Liver (tissue), 10 donors: ENCODE measurements at places on chromosomes 6 and 20. TPM values are rescaled to one million over a fixed set of nuclear protein-coding genes. Genes with fewer than 3 reads are reported as not detected.

- no peak for DNase-seq
Measured at GRCh38 chr6:95518630-95519227, 58.6 kb upstream of the MANEA start.

DNA sequence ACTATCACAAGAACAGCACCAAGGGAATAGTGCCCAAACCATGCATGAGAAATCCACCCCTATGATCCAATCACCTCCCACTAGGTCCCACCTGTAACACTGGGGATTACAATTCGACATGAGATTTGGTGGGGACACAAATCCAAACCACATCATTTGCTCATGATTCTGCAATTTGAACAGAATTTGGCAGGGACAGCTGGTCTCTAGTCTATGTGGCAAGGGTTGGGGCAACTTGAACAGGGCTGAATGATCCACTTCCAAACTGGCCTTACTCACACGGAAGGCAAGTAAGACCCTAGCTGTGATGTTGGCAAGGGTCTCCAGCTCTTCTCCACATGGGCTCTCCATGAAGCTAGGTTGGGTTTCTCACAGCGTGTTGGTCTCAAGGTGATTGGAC lies 10.1 kb upstream of the FKBP5 start:
- no peak for DNase-seq

GRCh38 chr6:37558168-37558567 lies 58.5 kb upstream of the CCDC167 start:
- no peak for DNase-seq

- DNase-seq: no peak
Measured at GRCh38 chr20:32355417-32355841, 2.7 kb upstream of the ASXL1 start.

- DNase-seq: no peak
Measured at GRCh38 chr6:80331522-80331921, 225.1 kb downstream of the BCKDHB start.

DNA sequence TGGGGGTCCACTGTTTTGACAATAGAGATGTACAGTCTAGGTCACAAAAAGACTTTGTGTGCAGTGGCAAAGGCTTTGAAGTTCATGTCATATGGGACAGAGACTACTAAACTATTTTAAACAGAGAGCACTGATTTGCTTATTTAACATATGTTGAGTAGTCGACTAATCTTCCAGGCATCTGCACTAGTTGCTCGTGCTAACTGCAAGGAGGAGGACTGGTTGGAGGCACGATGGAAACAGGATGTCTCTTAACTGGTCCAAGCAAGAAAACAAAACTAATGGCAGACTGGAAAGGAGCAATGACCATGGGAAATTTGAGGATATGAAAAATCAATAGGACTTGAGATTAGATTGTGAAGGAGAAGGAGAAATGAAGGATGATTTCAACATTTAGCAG lies 28.5 kb upstream of the ERVFRD-1 start:
- no peak for DNase-seq

- DNase-seq: no peak
Measured at GRCh38 chr6:51901766-51902764, 185.3 kb downstream of the PKHD1 start.

- DNase-seq: no peak
Measured at GRCh38 chr20:31764641-31765305, 25.7 kb downstream of the TPX2 start.

GRCh38 chr6:57324538-57324937 lies 7.1 kb downstream of the PRIM2 start:
- no peak for DNase-seq

GRCh38 chr6:157282284-157282683 lies 41.0 kb downstream of the TMEM242 start:
- no peak for DNase-seq

OR2B6 gene
- not detected for polyA plus RNA-seq

GRCh38 chr6:136012198-136012887 lies 160.8 kb downstream of the PDE7B start:
- no peak for DNase-seq

DNA sequence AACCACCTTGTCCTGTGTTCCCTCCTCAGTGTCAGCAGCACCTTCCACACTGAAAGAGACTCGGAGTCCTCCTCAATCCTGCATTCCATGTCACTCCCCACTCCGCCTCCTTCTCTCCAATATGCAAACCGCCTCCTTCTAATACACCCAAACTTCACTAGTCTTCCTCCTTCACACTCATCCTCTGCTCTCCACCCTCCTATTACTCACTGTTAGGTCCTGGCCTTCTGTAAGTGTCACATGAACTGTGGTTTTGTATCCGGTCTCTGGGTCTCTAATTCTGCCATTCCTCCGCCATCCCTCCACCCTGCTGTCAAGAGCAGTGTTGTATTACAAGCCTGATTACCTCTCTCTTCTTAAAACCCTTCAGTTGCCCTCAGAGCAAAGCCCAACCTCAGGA lies 200.5 kb upstream of the CDYL start:
- no peak for DNase-seq

- no peak for DNase-seq
Measured at GRCh38 chr6:63804381-63804956, 168.9 kb downstream of the PHF3 start.

DNA sequence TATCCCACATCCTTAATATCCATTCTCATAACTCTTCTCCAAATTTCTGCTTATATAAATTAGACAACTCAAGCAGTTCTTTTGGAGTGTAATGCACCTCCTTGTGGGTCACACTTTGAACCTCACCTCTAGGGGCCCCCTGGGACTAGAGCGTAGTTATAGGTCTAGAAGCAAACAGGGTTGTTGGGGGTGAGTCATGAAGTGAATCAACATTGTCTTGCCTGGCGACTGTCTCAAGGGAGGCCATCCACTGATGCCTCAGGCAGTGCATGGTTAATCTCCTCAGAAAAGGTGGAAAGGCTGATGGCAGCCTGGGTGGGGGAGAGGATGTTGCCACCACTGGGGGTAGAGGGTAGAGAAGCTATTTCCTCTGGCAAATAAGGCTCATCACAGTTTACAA lies 129.1 kb downstream of the TNFRSF21 start:
- no peak for DNase-seq

DNA sequence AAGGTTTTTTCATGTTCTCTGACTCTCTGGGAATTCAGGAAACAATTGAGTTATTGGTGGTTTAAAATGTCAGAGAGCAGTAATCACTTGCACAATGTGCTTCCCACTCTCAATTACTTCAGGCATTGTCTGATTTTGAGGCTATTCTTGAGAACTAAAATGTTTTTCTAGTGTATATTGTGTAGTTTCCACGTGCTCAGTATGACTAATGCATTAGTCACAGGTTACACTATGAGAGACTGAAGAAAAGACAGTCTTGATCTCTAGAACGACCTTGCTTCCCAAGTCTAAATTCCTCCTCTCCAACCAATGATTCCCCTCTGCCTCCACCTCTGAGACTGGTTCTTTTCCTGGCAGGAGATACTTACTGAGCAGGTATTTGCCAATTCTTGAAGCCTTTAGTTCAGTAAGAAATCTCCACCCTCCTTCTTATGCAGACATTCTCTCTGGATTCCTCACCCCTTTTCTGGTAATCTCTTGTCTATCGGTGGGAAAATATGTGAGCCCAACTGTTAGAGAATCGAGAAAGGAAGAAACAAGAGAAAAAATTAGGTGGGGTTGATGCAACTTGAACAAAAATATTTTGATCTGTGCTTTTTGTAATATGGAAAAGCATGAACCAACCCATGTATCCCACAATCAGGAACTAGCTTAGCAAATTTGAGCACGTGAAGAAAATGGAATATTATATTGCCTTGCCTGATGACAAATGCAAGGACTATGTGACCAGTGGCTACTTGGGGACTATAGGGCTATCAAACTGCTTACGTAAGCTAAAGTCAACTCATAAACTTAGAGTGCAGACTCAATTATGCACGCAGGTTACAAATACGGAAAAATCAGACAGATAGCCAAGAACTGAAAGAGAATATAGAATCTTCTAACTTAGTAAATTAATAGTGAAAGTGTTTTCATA lies 61.1 kb upstream of the SLC22A16 start:
- DNase-seq: no peak

C6orf52 gene
- 0.33 TPM for polyA plus RNA-seq

IL17F gene
- polyA plus RNA-seq: not detected

DNA sequence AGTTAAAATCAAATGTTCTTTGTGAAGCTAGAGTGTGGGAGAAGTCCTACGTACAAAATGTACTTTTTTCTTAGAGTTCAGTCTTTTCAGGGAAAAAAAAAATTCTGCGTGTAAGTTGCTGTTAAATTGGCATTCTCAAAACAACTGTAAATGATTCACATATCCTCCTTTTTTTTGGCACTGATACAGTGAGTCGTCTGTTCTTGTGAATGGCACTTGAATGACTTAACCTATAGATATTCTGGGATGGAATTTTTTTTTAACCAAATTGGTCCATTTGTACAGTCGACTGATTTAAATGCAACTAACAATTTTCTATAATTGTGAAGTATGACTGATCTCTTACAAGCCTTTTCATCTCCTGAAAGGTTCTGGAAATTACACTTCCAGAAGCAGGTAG lies 5.5 kb upstream of the JAG1 start:
- DNase-seq: no peak

HELZ2 gene
- polyA plus RNA-seq: 3.7 TPM

GRCh38 chr6:13229205-13230085 lies 98.9 kb downstream of the TBC1D7 start:
- DNase-seq: no peak

- no peak for DNase-seq
Measured at GRCh38 chr6:132952031-132952867, 137.9 kb downstream of the RPS12 start.

- no peak for DNase-seq
Measured at GRCh38 chr20:19435316-19435715, 222.9 kb downstream of the SLC24A3 start.

DNA sequence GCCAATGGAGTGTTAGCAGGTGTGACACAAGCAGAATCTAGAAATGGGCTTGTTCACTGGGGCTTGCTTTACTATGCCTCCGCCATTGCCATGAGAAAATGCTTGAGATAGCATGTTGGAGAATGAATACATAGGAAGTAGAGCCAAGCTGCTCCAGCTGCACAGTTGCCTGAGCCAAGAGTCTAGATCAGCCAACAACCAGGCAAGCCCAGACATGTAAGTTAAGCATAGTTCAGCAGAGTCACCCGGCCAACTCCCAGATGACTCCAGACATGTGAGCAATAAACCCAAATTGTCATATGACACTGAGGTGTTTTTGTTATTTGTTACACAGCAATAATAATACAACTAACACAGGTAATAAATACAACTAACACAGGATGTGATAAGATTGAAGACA lies 167.9 kb downstream of the HAO1 start:
- DNase-seq: no peak

MMP24 gene
- 0.73 TPM for polyA plus RNA-seq

NOTCH4 gene
- polyA plus RNA-seq: 10.4 TPM

TMEM170B gene
- 3.1 TPM for polyA plus RNA-seq

DNA sequence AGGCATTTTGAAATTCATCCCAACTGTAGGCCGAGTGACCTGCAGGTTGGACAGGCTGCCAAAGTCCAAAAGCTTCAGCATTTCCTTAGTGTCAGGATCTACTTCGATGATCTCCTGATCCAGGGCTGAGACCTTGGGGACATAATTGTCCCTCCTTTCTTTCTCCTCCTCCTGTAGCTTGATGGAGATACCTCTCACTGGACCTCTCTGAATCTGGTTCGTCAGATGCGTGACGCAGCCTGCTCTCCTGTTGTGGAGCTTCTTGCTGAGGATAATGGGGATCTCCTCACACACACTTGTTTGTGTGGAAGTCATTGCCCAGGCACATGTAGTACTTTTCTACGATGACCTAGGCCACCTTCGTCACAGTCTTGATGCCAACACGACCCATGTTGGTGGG lies 1.5 kb upstream of the MAS1L start:
- peak; percentile 19 for DNase-seq

DNA sequence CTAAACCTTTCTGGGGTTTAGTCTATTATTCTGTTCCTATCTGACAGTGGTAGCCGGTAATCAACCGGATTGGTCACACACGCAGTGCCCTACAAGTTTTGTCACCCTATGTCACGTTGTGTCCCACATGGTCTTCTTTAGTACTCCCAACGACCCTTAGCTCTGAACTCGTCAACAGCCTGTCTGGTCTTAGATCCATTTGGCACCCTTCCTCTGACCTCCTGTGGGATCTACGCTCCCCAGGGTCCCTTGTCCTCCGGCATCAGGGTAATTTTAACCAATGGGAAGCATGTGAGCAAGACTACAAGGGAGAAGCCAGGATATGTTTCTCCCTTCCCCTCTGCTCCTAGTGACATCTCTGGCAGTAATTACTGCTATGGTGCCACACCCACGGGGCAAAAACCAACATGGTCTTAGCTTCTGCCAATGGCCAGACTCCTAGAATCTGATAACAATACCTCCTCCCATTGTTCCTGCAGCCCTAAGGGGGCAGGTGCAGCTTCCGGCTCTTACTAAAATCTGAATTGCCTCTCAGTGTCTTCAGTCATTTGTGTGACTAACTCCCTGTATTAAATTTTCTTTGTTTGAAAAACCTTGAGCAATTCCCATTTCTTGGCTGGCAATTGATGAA lies 56.6 kb downstream of the MAFB start:
- DNase-seq: peak; percentile 17

TXLNB gene
- not detected for polyA plus RNA-seq

GRCh38 chr6:79631693-79632172 lies 604 bp downstream of the SH3BGRL2 start:
- DNase-seq: no peak

CUTA gene
- 164 TPM for polyA plus RNA-seq

GRCh38 chr6:14500809-14501208 lies 383.2 kb downstream of the CD83 start:
- DNase-seq: no peak

CYP21A2 gene
- 6.9 TPM for polyA plus RNA-seq

- no peak for DNase-seq
Measured at GRCh38 chr20:48787861-48788375, 39.9 kb downstream of the PREX1 start.

- DNase-seq: no peak
Measured at GRCh38 chr20:14191559-14191958, 145.9 kb downstream of the FLRT3 start.

- DNase-seq: no peak
Measured at GRCh38 chr6:87825821-87826221, 123.8 kb upstream of the AKIRIN2 start.

DNA sequence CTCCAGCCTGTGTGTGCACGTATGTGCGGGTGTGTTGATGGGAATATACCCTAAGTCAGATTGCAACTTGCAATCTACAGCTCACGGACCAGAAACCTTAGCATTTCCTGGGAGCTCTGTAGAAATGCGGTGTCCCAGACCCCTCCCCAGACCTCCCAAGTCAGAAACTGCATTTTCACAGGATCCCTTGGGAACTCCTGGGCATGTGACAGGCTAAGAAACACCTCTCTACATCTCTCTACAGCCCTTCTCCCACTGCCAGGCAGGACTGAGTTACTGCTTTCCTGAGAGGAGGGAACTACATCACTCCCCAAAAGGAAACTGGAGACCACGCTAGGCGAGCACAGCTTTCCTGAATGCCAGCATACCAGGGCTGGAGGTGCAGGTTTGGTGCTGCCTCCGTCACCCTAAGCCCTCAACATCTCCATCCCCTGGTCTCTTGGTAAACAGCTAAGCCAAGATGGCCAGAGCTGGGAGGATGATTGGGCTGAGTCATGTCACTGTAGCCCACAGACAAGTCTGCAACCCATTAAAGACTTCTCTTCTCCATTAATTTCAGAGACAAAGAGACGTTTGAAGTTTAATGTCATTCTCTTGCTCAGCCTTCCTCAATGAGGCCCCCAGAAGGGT lies 194.4 kb downstream of the BMP7 start:
- DNase-seq: no peak
